AG09319 (cell line): ENCODE measurements at places on chromosomes 13 and 19.

- DNase-seq, result no peak
These were observed 87.6 kb downstream of the ARHGEF7 start for GRCh38 chr13:111202745-111203144.

- no peak for DNase-seq
These were observed 10.1 kb upstream of the SLC25A42 start for GRCh38 chr19:19053508-19054314.

GRCh38 chr13:67193979-67194378, 36.2 kb downstream of the PCDH9 start:
- DNase-seq, result no peak

DNA sequence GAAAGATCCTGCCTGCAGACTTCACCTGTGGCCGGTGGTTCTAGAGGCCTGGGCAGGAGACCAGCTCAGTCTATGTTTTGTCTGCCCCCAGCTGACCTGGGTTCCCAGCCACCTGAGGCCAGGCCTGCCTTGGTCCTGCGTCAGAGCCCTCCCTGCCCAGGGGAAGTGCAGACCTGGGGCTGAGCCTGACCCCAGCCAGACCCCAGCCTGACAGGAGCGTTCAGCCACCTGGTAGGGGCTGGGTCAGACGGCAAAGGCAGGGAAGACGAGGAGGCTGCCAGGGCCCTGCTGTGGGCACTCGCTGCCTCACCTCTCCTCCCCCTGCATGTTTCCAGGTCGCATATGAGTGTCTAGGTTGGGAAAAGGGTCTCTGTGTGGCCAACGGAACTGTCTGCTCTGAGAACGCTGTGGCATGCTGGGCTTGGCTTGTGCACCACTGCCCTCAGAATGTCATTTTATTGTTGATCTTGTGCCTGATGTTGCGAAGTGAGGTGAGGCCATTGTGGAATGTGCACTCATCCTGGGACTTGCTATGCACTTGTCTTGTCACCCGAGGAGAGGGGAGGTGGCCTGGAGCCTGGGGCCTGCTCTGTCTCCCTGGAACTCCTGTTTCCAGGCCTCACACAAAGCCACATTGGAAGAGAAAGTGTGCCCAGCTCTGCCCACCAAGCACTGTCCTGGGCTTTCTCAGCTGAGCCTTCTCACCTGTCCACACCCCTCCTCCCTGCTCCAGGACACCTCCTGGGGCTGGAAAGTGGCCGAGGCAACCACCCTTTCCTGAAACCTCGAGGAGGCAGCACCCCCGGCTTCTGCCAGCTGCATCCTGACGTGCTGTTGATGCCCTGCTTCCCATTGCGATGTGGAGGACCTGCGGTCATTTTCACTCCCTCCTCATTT, 15.2 kb upstream of the MCF2L start:
- no peak for DNase-seq

GRCh38 chr13:50543141-50543540, 300.4 kb downstream of the DLEU7 start:
- no peak for DNase-seq

DNA sequence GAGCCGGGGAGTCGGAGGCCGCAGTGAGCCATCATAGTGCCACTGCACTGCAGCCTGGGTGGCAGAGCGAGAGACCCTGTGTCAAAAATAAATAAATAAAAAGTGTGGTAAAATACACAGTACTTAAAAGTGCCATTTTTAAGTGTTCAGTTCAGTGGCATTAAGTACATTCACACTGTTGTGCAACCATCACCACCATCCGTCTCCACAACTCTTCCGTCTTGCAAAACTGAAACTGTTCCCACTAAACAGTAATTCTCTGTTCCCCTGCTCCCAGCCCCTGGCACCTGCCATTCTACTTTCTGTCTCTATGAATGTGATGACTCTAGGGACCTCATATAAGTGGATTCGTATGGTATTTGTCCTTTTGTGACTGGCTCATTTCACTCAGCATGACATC, 13.3 kb downstream of the SLC25A42 start:
- no peak for DNase-seq

DNA sequence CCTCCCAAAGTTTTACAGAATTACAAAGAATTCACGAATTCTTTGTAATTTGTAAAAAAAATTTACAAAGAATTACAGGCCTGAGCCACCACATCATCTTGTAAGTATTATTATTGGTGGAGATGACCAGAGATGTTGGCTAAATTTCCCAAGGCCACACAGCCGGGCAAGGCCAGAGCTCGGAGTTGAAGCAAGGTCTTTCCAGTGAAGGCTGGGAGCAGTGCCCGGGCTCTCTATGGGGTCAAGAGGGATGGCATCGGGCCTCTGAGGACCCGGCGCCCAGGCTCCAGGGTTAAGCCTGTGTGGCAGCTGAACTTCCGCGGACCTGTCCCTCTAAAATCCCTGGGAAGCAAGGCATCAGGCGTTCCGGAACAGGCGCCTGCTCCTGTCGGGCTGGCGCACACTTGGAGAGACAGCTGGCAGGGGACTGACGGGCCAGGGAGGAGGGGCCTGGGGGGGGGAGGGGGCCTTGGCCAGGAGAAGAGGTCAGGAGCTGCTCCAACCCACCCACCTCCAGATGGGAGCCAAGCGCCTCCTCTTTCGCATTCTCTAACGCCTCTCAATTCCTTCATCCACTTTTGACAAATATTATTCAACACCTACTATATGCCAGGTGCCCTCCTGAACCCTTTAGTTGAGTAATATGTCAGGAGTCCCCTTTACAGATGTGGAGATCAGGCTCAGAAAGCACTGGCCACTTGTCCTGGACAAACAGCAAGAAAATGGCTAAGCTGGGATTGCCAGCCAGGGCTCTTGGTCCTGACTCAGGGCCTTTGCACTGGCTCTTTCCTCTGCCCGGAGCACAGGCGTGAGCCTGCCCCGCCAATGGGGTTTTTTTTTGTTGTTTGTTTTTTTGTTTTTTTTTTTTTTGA, 36.8 kb upstream of the SEMA6B start:
- DNase-seq, result no peak

DNA sequence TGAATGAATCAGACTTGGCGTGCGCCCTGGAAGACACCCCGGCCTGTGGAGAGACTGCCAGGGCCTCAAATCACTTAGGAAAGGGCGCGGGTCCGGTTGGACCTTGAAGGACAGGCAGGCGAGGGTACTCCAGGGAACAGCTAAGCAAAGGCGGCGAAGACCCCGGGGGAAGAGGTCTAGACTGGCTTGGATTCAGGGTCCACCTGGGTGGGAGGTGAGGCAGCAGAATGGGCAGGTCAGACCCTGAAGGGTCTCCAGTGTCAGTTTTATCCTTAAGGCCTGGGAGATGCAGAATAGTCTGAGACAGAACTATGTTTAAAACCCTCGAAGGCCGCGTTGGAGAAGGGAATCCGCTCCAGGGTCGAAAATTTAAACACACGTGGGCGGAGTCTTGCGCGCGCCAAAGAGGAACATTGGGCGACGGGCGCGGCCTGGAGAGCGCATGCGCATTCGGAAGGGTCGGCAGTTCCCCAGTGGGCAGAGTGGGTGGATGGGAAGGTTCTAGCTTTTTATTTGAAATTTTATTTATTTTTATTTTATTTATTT, 567 bp upstream of the SMG9 start:
- no peak for DNase-seq

GRCh38 chr13:98358937-98359336, 181.9 kb upstream of the RNF113B start:
- no peak for DNase-seq

DNA sequence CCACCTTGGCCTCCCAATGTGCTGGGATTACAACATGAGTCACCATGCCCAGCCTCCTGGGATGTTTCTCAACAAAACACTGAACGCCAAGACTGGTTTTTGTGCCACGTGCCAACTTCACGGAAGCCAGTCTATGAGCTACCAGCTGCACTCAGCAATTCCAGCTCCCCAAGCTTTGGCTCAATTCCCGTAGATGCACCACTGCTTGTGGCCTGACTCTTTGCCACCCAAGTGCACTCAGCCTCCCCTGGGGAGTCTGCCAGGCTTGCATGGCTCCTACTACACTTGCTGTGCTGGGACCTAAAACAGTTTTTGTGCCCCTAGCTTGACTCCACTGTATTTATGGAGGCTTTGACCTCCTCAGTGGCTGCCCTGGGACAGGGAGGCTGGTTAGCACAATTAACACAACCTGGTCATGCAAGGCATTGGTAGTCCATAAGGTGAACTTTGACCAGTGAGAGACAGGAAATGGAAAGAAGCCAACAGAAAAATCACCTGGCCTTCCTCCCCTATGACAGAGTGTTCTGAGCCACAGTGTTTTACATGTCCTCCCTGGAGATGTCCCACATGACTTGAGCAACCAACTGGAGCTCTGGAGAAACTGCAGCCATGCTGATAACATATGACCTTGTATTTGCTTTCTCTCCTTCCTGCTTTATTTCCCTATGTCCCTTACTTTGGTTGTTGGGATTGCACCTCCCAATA, 1173.1 kb downstream of the UQCRFS1 start:
- DNase-seq, result no peak

DNA sequence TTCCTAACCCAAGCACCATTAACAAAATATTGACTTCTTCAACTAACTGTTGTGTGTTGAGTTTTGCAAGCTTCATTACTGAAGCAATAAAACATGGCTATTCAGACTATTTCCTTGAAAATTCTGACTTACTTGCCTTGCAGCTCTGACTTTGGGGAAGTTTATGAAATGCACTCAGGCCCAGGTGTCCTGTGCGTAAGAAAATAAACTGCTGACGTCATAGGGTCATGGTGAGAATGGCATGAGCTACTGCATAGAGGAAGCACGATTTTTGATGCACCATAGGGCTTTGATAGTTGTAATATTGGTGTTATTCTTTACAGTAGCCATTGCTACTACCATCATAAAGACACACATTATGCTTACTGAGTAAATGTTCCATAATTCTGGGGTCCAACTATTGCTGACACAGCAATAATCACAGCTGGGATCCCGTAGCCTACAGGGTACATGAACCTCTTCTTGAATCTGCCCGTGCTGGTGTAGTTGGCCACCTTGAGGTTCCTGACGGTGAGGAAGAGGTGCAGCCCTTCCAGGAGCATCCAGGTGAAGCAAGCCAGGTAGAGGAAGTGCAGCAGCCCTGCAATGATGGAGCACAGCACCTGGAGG, 57.9 kb downstream of the MBD3L2B start:
- DNase-seq, result no peak

GRCh38 chr19:40407714-40408597, 5.2 kb downstream of the PRX start:
- no peak for DNase-seq

DNA sequence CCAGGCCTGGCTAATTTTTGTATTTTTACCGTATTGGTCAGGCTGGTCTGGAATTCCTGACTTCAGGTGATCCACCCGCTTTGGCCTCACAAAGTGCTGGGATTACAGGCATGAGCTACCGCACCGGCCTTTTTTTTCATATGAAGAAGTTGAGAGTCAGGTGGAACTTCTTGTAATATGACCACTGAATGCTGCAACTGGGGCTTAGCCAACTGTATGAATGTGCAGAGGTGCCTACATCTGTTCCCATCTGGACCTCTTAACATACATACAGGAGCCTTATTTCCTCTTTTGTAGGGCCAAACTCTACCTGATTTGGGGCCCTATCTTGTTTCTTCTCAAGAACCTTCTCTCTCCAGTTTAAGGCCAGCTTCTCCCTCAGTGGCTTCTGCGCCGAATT, 11.9 kb upstream of the GGACT start:
- no peak for DNase-seq
